ENCODE measurements at places on chromosomes 1 and 21.

DNA sequence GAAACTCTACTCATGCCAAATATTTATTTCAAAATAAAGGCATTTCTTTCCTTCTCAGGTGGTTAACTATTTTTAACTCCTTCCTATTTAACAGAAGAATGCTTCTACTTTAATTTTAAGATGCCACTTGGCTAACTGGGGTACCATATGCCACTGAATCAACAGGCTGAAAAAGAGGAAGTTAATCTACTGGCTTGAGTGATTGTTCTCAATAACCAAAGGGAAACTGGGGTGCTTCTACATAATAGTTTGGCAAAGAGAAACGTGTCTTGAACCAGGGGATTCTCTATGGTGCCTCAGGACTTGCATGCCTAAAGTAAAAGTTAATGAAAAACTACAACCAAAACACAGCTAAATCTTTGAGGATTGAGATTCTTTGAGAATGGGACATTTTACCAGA is 142.6 kb downstream of the DENND1B start:
- DNase-seq, result no peak

DNA sequence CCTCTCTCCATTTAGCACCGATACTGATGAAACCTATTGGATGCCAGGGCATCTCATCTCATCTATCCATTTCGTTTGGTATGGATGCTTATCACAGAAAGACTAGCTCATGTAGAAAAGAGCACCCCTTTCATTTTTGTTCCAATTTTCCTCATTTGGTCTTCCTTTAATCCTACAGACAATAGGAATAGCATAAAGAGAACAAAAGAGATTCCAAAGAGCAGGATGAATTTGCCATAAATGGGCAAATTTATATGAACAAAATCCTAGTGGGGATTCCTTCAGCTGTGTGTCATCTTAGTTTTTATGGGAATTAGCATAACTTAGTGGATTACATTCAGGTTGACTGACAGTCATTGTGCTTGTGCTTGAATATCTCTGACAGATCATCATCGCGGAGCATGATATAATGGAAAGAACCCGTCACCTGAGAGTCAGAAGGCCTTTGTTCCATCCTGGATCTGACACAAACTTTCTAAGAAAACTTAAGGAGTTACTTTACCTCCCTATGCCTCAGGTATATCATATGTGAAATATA is 777.5 kb upstream of the ADGRL2 start:
- no peak for DNase-seq

GRCh38 chr1:201636510-201636971 is 97.6 kb downstream of the NAV1 start:
- no peak for DNase-seq

GRCh38 chr1:40530735-40531380 is 579 bp upstream of the ZNF684 start:
- peak; percentile 36 for DNase-seq

DNA sequence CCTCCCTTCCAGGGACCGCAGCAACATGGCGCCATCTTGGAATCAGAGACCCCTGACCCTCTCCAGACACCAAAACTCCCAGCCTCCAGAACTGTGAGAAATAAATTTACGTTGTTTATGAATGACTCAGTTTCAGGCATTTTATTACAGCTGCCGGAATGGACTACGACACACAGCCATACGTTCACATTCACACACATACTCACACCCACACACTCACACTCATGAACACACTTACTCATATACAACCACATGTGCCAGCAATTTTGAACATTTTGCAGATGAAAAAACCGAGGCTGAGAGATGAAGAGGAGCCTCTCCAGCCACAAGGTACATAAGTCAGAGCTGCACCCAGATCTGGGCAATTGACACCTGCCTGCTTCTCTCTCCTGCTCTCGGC is 151.0 kb upstream of the RAB4A start:
- DNase-seq, result no peak

DNA sequence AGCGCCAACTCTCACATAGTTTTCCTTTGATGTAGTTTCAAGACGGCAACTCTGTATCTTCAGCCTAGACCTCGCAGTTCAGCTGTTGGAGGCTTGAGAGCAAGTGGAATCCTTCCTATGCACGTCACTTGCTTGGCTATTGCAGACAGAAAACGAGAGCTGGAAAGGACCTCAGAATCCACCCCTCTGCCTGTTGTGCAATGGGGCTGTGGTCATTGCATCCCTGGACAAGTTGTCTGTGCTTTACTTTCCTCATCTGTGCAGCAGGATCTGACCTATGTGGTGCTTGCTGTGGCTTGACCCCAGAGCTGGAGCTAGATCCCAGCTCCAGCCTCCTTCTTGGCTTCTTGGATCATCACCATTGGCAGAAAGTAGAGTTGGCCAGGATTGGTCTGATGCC is 50.0 kb upstream of the IGSF21 start:
- DNase-seq, result no peak

DNA sequence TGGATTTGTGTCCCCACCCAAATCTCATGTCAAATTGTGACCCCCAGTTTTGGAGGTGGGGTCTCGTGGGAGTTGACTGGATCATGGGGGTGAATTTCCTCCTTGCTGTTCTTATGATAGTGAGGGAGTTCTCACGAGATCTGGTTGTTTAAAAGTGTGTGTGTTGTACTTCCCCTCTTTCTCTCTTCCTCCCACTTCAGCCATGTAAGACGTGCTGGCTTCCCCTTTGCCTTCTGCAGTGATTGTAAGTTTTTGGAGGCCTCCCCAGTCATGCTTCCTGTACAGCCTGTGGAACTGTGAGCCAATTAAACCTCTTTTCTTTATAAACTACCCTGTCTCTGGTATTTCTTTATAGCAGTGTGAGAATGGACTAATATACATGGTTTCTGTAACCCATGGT is 64.6 kb downstream of the RHOU start:
- no peak for DNase-seq

GRCh38 chr21:41235201-41235600 is 67.2 kb downstream of the BACE2 start:
- DNase-seq, result peak; percentile 26

DNA sequence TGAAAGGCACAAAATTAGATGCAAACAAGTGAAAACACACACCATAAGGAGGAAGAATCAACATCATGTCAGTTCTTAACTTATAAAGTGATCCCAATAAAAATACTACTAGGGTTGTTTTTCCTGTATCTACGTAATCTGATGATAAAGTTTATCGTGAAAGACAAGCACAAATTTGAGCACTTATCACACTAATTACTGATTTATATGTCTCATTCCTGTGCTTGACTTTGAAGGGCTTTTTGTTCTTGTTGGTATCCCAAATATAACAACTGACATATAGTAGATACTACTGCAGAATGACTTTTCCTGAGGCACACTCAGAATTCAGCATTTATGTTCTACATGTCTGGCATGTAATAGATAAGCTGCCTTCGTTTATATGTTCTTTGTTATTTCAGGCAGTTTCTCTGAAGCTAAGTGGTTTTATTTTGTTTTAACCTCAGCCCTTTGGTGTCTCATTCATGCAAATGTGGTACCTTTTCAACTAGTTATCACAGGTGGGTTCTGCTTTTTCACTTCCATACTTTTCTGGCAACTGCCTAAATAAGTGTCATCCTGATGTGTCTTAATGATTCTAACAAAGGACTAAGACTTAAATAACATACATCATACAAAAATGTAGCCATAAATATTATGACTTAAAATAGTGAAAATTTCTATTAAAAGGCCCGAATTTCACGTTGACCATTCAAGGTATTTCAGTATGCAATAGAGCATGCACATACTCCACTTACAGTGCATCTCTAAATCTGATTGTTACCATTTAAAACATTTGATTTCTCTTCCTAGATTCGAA is 73.2 kb downstream of the LRRC8C start:
- no peak for DNase-seq

- DNase-seq, result no peak
Observed at GRCh38 chr1:202561726-202562443, 148.4 kb downstream of the SYT2 start.

- DNase-seq, result no peak
Observed at GRCh38 chr1:70204600-70204999, 779 bp downstream of the LRRC40 start.

DNA sequence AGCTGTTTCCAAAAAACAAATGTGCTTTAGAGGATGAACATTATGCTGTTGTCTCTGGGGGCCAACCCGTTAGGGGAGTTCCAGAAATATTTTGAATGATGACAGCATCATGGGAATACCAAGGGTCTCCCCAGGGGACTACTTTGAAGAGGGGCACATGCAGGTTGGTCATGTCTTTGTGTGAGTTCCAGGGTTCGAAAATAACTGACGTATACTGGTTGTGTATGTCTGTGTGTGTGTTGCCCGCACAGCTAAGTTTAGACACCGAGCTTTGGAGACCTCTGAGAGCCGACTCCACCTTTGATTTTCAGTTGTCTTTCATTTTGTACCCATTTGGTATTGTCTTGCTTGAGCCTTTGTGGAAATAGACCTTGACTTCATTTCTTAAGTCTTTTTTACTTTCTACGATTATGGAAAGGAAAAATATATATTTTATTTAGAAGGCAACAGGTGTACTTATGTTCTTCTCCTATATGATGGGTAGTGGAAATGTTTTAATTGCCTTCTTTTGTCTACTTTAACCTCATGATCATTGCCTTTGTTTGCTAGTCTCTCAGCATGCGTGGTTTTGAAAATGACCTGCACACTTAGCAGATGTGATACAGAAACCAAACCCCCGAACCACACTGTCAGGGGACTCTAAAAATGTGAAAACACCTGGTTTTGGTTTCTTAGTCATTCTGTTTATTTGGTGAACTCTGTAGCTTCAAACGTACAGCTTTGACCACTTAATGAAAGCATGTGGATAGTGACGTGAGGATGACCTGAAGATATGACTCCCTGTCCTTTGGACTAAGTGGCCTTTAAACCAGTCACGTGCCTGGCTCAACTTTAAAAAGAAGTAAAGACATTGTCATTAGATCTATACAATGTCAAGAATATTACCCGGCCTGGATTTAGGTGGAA is 56.5 kb downstream of the GALNT2 start:
- no peak for DNase-seq

DNA sequence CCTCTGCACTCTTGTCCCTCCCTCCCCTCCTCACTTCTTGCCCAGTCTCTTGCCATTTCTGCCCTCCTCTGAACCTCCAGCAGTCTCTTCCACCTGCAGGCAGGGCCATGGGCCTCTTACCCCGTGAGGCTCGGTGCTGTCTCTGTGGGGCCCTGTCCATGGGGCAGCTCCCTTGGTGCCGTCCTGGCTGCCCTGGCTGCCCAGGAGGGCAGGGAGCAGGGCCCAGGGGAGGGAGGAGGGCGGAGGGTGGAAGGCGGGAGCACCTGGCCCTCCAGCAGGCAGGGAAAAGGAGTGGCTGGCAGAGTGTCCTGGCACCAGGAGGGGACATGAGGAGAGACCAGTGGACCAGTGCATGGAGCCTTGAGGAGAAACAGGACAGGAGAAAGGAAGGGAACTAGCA is at the start of gene RORC:
TSS of gene RORC (minus strand) at position 198 of the 400 bp plus-strand sequence. CDS start at position 160, 38 bp downstream.
- DNase-seq, result no peak

- no peak for DNase-seq
Observed at GRCh38 chr1:153928791-153929341, 6.1 kb upstream of the GATAD2B start.

GRCh38 chr1:34970829-34971228 is 14.3 kb downstream of the TMEM35B start:
- DNase-seq, result peak; percentile 68

DNA sequence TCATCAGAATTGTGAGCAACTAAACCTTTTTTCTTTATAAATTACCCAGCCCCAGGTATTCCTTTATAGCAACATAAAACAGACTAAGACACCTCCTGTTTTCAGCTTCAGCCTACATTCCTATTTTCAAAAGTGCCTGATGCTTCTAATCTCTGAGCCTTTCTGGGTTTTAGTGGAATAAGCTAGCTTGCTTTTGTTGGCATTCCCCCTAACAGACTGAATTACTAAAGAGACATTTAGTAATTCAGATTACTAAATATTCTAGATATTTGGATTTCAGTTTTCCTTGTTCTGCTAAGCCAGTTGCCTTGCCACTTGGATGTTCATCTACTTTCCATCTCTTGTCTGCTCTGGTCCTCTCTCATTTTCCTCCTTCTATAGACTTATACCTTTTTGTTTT is 10.5 kb upstream of the GNG12 start:
- no peak for DNase-seq

- DNase-seq, result no peak
Observed at GRCh38 chr1:163922743-163923201, 601.0 kb downstream of the NUF2 start.

- DNase-seq, result no peak
Observed at GRCh38 chr21:33449616-33450015, 30.2 kb downstream of the TMEM50B start.

- DNase-seq, result no peak
Observed at GRCh38 chr1:221841251-221841982, 99.5 kb upstream of the DUSP10 start.

GRCh38 chr1:84101204-84101603 is 42.9 kb upstream of the PRKACB start:
- no peak for DNase-seq

- no peak for DNase-seq
Observed at GRCh38 chr1:26281971-26282370, 2.1 kb downstream of the SH3BGRL3 start.

GRCh38 chr1:87202922-87203655 is 125.6 kb upstream of the LMO4 start:
- DNase-seq, result no peak

- no peak for DNase-seq
Observed at GRCh38 chr1:33895976-33896375, 32.1 kb downstream of the HMGB4 start.

All from NCI-H1105 treated with DMSO at 0.1 percent for 48 hours (cell line).